Cardiac septum (tissue), 1 donor: ENCODE measurements at places on chromosomes 3 and 15.

DNA sequence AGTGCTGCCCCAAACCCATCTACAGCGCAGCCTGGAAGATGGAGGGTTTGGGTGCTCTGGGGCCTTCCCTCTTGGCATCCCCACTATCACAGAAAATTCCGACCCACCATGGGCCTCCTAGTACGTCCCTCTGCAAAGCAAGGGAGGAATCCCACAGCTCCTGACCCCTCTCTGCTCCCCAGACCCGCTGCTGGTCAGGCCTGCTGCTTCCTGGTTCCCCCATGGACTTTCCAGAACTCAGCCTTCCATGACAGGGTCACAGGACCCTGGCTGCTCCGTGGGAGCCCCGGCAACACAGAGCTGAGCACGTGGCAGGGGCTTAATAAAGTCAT, 3.1 kb upstream of the LOXL1 start:
- no peak for DNase-seq

GRCh38 chr3:53863145-53863544, 16.8 kb downstream of the IL17RB start:
- no peak for DNase-seq

DNA sequence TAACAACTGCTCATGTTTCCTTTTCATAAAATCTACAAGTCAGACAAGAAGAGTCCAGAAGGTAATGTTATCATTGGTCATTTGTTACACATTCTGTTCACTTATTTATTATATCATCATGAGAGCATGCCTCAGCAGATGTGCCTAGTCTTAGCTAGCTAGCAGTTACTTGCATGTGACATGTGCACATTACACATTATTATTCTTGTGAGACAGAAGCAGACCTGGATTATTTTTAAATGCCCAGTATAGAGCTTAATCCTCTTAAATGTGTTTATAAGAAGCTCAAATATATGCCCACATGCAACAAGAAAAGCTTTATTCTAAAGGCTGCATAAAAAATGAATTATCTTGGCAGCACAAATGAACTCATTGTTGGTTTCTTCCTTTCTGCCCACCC, 12.6 kb downstream of the YEATS2 start:
- DNase-seq = no peak

- DNase-seq = no peak
These were observed 83.4 kb downstream of the NEK11 start for GRCh38 chr3:131110087-131110486.

GRCh38 chr3:189735913-189736312, 104.7 kb downstream of the TP63 start:
- DNase-seq = no peak

DNA sequence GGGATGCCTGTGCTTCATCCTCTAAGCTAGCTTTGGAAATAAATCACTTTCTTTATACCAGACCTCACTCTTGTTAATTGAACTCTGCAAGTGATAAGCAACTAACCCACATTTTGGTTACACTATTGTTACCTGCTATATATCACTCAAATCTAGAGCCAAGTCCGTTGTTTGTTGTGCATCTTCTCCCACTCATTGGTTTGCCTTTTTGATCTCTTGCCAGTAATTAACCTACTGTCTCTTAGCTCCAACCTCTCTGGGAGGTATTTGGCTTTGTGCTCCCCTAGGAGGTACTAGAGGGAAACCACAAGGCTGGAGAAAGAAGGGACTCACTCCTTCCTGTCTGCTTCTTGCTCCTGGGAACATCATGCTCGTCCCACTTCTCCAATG, 12.8 kb upstream of the CRBN start:
- DNase-seq = no peak

DNA sequence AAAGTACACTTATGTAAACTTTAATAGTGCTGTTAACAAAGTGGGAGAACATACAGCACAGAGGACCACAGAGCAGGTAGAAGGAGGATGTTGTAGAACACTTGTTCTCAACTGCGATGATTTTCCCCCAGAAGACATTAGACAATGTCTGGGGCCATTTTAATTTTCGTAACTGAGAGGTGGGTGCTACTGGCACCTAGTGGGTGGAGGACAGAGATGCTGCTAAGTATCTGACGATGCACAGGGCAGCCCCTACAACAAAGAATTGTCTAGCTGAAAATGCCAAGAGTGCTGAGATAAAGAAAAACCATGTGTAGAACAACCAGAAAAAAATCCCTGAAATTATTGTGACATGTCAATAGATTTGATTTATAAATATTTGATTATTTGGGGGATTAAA, 5.0 kb upstream of the KBTBD8 start:
- DNase-seq = no peak

GRCh38 chr3:194837457-194838127, 151.9 kb downstream of the FAM43A start:
- no peak for DNase-seq

DNA sequence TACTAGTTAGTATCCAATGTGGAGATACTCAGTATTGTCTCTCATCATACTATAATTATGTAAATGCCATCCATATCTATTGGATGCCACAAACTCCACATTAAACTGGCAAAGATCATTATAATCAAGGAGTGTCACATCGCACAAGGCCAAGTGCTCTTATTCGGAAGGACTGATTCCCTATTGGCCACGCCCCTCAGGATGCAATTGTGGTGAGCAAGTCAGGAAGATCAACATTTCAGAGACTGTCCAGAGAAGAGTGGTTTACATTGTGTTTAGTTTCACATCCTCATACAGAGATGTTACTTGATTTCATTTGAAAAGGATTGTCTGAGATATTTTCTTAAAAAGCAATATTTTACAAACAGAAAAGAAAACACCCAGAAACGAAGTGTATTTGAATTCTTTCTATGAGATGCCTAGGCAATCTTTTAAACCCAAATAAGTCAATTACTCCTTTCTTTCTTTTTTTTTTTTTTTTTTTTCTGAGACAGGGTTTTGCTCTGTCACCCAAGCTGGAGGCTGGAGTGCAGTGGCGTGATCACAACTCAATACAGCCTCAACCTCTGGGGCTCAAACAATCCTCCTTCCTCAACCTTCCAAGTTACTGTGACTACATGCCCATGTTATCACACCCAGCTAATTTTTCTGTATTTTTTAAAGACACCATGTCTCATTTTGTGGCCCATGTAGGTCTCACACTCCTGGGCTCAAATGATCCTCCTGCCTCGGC, 369.1 kb downstream of the RBMS3 start:
- DNase-seq = no peak

DNA sequence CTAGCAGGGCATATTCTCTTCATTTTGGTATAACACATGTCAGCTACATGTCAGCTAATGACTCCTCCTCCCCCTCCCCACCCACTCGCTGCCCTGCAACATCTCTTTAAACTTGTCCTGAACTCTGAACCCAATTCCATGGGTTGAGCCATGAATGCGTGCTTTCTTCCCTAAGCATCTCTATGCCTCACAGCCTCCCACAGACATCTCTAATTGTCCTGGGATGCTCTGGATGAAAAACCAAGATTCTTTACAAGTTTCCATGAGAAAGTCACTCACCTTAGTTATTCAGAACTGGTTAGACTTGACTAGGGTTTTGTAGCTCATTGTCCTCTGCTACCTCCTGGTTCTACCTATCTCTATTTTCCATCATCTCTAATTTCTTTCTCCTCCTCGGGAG, 629.1 kb downstream of the TBL1XR1 start:
- no peak for DNase-seq

GRCh38 chr3:194135516-194135805, 487 bp upstream of the HES1 start:
- DNase-seq = no peak

- no peak for DNase-seq
These were observed 45.7 kb downstream of the WDR76 start for GRCh38 chr15:43872416-43873020.

GRCh38 chr3:181292984-181293383, 303.4 kb upstream of the DNAJC19 start:
- no peak for DNase-seq

DNA sequence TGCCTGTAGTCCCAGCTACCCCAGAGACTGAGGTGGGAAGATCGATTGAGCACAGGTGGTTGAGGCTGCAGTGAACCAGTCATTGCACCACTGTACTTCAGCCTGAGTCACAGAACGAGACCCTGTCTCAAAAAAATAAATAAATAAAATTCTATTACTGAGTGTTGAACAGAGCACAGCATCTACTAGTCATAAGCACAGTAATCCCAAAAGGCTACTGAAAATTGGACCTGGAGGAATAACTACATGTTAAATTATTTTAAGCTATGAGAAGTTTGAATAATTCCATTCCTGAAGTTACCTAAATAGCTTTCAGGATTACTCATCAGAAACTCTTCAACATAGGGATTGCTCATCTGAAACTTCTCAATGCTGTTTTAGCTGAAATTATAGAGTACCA, 43.4 kb downstream of the ARMC8 start:
- DNase-seq = no peak

DNA sequence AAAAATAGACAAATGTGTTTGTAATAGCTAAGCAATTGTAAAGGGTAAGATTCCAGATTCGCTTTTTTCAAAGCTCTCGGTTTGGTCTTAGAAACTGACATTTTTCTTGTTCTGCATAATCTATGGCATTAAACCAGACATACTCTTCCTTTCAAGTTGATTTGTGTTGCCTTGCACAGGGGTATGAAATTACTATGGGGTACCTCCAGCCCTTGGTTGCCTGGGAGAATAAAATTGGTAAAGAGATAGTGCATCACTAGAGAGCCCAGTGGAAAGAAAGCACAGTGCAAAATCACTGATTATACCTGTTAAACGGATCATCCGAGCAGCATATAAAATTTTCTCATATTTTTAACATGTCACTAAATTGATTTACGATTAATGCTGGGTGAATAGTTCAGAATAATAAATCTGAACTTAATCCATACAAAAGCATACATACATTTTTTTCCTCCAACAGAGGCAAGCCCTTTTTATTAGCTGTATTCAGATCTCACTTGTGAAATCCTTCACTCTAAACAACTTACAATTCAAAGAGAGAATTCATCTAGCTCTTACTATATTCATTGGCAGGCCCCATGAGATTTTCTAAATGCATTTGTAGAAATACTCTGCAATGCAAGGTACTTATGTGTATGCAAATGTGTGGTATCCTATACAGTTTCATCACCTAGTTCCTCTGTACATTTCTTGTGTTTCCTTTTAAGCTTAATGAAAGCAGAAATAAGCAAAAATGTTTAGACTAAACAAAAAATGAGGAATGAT, 224.4 kb downstream of the ROBO1 start:
- DNase-seq = no peak

DNA sequence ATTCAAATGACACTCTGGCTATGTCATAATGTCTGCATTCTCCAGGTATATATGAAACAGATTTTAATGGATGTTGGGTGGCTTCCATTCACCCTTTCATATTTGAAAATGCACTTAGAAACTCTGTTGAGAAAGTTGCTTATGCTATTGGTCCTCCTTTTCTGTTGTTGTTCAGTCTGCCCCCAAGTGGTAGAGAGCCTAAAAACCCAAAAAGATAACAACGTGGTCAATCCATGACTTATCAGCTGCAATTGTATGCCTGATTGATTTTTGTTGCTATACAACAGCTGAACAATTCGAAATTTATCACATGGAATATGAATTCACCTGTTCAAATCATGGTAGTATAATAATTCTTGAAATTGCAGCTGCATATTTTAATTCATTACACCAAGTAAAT, 279.8 kb downstream of the ROBO2 start:
- DNase-seq = no peak

- no peak for DNase-seq
These were observed 466.5 kb downstream of the ROBO2 start for GRCh38 chr3:77506384-77506783.

- no peak for DNase-seq
These were observed 5.8 kb downstream of the CCR9 start for GRCh38 chr3:45892161-45892560.

- no peak for DNase-seq
These were observed 22.4 kb downstream of the B3GNT5 start for GRCh38 chr3:183275418-183275817.

- DNase-seq = no peak
These were observed 239.2 kb upstream of the ATP10A start for GRCh38 chr15:26102365-26102764.

DNA sequence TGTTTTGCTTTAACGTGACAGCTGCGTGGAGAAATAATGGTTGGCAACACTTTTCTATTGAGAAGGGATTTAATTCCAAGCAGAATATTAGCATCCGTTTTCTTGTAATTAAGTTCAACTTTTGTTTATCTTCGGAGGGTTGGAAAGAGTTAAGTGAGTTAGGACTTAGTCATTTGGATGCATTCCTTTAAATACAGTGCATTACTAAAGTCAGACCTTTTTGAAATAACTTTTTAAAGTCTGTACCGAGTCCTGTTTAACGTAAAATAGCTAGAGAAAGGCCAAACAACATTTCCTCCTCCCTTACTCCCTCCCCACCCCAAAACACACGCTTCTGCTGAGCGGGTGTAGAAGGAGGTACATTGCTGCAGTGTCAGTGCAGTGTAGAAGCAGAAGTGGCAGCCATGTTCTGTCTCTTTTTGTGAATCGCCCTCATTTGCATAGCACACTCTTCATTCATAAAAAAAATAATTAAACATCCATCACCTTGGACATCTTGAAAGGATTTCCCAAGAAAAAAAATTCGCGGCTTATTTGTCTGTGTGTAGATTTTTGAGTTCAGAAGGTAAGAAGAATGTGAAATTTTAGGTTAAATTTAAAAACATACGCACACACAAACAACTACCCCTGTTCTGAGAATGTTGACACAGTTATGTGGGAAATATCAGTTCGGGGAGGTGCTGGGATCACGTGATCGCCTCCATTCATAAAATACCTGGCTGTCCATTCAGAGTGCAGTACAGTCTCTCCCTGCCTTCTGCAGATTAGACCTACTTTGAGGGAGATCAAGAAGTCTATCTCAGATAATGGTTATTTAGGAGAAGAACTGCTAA, 1.6 kb downstream of the SPRED1 start:
- no peak for DNase-seq

GRCh38 chr3:59426821-59427565, 377.2 kb upstream of the CFAP20DC start:
- no peak for DNase-seq

DNA sequence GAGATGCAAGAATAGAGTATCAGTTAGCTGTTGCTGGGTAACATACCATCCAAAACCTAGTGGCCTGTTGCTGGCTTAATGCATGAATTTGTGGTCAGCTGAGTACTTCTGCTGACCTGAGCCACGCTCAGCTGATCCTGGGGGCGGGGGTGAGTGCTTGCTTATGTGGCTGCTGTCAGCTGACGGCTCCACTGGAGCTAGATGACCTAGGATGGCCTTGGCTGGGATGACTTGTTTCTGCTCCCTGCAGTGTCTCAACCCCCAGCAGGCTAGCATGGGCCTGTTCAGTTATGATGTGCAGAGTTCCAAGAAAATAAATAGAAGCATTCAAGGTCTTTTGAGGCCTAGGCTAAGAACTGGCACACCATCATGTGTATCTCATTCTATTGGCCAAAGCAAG, 63.9 kb downstream of the FBLN2 start:
- no peak for DNase-seq
